Neural progenitor cell (in vitro differentiated cells): ENCODE measurements at places on chromosomes 12 and 14. TPM values are rescaled to one million over a fixed set of nuclear protein-coding genes. Genes with fewer than 3 reads are reported as not detected.

DNA sequence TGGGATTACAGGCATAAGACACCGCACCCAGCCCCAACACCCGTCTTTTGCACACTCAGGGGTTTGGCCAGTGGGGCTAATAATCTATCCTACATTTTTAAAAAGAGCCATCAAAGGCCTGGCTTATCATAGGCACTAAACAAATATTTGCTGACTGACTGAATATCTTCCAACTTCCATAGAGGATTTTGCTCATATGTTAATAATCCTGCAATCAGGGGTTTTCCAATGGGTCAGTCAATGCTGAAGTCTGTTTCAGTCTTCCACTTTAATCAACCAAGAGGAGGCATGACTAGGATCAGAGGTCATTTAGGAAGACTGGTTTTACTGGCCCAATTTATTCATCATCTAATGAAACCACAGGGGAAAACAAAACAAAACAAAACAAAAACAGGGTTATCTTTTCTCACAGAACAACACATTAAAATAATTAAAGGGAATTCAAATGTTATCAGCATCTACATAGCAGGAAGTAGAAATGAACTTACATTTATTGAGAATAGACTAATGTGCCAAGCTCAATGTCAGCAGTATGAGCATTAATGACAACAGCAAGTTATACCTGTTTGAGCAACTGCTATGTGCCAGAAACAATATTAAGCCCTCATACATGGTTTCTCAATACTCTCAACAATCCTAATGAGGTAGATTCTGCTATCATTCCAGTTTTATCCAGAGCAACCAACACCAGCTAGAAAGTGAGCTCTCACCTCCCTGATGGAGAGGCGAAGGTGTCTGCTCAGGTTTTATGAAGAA is 372.2 kb downstream of the EGLN3 start:
- no peak for DNase-seq

- DNase-seq = no peak
Observed at GRCh38 chr12:2833327-2833726, 1.5 kb downstream of the NRIP2 start.

GRCh38 chr12:46460682-46461210 is 88.2 kb upstream of the SLC38A2 start:
- no peak for DNase-seq

The OTX2 gene
- total RNA-seq = 453 and 513 TPM in 2 replicates

DNA sequence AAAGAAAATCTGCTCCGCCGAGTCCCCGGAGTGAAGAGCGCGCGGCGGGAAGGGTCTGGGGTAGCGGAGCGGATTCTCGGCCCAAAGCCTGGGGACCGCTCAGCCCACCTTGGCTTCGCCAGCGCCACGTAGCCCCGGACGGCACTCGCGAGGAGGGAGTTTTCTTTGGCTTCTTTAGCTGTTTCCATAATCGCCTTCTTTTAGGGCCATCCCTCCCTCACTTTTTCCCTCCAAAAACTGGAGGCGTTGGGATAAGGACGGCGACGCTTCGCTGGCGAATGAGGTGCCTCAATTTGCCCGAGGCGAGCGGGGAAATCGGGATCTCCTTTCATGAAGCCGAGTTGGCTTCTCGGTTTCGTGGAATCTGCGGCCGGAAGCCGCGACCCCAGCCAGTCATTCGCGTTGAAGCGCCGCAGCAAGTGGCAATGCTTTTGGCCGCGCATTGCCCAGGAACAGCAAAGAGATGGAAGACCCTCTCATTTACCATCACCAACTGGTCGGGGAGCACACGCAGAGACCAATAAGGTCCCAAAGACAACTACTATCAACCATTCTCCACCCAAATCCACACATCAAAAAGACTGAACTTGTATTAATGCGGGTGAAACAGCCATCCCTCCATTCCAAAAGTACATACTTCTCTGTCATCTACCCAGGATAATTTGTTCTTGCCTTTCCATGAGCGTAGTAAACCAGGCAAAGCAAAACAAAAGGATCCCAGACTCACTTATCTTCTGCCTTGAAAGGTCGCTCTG is 8.4 kb upstream of the SIX1 start:
- peak; percentile 53 for DNase-seq

GRCh38 chr12:113537751-113538087 is 66.0 kb upstream of the LHX5 start:
- DNase-seq = no peak

The TMTC1 gene
- total RNA-seq = 16.1 and 19.3 TPM in 2 replicates

DNA sequence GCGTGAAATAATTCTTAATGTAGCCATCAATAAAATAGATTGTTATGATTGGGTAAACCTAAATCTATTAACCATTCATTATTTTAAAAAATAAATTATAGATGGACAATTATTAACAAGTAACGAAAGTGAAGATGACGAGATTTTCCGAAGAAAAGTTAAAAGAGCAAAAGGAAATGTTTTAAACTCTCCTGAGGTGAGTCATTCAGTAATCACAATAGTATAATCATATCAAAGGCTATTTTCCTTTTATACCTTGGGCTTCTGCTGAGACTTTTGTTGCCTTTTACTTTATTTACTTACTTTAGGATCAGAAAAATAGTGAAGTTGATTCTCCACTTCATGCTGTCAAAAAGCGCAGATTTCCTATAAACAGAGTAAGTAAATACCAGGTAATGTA is 45.6 kb downstream of the FANCM start:
- DNase-seq = no peak

The EXD2 gene
- total RNA-seq = 22.6 and 23.2 TPM in 2 replicates

The USP44 gene
- 67.1 and 79.4 TPM in 2 replicates for total RNA-seq

DNA sequence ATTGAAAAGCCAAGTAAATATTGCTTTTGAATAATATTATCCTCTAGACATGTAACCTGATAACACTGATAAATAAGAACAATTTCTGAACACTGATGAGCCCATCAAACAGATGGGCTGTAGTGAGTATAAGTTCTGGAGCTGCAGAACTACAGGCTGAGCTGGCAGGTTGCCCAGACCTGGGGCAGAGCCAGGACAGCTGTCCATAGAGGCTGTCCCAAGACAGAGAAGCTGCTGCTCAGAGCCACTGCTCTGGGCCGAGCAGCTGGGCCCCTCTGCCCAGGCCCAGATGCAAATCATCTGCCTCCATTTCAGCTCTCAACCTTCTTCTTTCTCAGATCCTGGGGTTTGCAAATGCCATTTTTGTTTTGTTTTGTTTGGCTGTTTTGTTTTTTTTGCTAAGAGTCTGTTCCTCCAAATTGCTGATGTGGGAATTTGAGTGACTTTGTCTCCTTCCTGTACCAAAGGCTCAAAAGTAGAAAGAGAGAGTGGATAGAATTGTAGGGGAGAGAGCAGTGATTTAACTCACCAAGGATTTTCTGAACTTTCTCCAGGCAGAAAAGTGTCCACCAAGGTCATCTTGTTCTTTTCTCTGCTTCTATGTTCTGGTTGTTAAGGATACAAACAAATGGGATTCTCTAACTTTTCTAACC is 4.0 kb upstream of the TESPA1 start:
- no peak for DNase-seq

GRCh38 chr12:67540920-67541624 is 107.5 kb upstream of the DYRK2 start:
- no peak for DNase-seq

DNA sequence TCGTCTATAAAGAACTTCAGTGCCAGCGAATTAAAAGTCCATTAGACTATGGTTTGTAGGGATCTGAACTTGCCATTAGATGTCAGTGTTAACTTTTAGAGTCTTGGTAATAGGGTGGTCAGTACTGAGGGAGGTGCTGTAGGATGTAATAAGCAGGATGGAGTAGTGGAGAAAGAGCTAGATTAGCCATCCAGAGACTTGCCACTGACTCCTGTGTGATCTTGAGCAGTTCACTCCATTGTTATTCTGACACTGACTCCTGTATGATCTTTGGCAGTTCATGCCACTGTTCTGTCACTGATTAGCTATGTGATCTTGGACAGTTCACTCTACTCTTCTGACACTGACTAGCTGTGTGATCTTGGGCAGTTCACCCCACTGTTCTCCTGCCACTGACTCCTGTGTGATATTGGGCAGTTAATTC is 133.6 kb downstream of the TTLL5 start:
- DNase-seq = no peak

DNA sequence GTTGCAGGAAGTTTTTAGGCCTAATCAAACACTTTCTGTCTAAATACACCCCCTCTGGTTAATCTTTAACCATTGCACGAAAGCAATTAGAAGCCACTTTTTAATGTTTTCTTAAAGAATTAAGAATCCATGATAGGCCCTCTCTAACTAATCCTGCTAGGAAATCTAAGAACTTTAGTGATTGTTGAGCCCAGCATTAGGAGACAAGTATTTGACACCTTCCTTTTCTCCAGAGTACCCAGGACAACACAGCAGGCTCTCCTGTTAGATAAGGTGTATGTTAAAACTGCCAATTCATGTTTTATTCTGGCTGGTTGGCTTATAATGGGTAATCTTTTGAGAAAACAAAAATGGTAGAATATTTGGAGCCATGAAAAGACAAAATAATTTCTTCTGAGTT is 95.0 kb downstream of the ALX1 start:
- no peak for DNase-seq

The LRTM2 gene
- total RNA-seq = 0.09 TPM in 1 of 2 replicates, not detected in the other

The EGLN3 gene
- total RNA-seq = 65.0 and 73.5 TPM in 2 replicates

DNA sequence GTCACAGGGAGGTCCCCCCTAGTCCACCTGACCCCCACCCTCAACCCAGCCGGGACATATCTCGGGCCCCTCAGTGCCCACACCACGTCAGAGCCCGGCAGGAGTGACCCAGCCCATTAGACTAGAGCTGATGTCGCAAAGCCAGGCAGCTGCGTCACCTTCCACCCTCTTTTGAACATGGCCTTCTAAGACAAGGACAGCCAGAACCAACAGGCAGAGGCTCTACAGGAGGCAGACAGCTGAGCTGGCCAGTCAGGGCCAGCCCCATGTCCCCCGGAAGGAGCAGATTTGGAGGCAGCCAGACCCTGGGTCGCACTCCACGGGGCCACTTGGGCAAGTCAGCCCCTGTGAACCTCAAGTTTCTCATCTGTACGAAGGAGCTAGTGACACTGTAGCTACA is 44.1 kb downstream of the SCARB1 start:
- DNase-seq = no peak

The PPP2R3C gene
- total RNA-seq = 41.9 and 67.4 TPM in 2 replicates

- no peak for DNase-seq
Observed at GRCh38 chr12:7023114-7023513, 4.8 kb upstream of the LPCAT3 start.

The NYNRIN gene
- total RNA-seq = 15.5 and 34.3 TPM in 2 replicates

- peak; percentile 78 for DNase-seq
Observed at GRCh38 chr12:94740601-94741362, 90.4 kb upstream of the TMCC3 start.
